ENCODE measurements at places on chromosomes 7 and 10.

DNA sequence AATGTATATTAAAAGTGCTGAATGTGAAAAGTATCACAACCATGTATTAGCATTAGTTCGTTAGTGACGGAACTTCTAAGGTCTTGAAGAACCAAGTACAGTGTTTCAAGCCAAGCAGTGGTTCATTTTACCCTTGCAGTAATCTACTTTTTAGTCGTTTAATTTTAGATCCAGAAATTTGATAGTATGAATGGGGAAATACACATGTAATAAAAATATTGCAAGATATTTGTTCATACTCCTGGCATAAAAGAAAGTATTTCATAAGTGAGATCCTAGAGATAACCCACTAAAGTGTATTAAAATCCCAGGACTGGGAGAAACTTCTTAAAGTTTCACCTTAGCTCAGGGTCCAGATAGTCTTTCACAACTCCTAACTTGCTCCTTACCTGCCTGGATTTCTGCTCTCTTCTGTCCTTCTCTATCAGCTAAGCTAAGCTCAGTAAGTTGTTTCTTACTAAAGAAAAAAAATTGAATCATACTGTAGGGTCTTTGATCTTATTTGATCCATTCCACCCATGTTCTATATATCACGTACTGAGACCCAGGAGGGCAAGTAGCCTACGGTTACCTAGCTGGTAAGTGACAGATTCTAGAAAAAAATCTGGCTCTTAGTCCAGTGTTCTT, 1.5 kb downstream of the BCAP29 start:
- no peak for DNase-seq

DNA sequence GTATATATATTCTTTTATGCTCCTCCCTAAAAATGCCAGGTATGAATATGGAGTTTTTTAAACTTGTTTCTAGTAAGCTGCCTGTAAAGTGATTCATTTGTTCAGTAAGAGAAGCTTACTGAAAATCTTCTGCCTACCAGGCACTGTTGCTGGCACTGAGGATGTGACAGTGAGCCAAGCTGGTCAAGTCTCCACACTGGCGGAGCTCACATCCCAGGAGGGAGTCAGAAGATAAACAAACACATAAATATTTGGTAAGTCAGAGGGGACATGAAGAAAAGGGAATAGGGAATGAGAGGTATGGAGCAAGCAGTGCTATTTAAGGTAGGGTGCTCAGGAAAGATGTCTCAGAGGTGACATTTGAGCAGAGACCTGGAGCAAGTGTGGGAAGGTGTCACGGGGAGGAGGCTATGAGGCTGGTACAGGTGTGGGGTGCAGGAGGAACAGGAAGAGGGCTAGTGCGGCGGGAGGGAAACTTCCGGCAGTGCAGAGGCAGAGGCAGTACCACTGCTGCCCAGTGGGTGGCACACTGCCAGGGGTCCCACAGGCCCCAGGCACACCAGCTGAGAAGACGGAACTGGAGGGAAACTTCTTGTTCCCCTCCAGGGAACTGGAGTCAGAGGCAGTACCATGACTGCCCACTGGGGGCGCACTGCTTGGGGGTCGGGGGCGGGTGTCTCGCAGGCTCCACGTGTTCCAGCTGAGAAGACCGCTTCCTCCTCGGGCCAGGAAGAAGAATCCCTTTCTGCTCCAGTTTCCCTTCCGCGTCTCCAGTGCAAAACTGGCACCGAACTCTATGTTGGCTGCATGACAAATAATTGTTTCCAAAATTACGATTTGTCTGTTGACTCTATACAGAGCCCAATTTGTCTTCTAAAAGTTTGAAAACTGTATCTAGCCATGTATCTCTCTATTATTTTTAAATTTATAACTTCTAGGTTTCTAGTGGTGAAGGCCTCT, 161.0 kb downstream of the TEX36 start:
- no peak for DNase-seq

DNA sequence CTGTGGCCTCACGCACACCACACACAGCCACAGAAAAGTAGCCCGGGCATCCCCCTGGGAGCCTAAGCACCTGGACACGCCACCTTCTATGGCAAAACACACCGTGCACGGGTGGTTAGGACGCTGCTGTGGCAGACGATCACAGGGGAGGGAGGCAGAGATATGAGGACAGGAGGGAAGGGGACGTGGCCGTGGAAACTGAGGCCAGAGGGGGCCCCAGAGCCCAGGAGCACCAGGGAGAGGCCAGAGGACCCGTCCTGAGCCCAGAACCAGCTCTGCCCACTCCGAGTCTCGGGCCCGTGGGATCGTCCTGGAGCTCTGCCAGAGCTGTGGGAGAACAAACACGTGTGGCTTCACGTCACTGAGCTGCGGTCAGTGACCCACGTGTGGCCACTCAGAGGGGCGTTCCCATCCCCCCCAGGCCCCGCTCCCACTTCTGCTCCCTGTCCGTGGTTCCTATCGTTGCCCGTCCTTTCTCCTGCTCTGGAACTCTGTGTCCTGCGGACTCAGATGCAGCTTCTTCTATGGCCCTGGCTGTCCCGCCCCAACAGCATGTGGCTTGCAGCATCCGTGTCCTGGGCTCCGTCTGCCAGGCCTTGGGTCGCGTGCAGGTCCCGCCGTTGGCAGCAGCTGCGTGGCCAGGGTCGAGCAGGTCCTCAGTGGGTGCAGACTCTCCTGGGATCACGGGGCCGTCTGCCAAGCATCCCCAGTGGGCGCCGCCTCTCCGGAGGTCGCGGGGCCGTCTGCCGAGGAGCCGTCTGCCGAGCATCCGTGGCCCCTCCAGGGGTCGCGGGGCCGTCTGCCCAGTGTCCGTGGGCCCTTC, 31.0 kb downstream of the GET4 start:
- DNase-seq = no peak

DNA sequence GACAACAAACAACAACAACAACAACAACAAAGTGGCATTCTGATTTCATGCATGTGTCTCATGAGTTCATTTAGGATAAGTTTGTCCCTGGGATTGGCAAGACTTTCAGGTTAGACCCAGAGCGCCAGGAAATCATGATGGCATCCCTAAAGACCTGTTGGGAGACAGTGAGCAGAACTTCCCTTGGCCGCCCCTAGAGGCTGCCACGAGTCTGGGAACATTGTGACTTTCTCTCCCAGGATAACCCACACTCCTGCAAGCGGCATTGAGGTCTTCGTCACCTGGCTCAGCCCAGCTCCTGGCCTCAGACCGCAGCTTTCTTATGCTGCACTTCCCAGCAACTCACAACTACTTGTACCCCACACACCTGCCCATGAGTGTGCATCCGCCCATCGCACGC, 80.5 kb upstream of the RNF32 start:
- no peak for DNase-seq

GRCh38 chr7:151823566-151824372, 53.1 kb downstream of the PRKAG2 start:
- no peak for DNase-seq

DNA sequence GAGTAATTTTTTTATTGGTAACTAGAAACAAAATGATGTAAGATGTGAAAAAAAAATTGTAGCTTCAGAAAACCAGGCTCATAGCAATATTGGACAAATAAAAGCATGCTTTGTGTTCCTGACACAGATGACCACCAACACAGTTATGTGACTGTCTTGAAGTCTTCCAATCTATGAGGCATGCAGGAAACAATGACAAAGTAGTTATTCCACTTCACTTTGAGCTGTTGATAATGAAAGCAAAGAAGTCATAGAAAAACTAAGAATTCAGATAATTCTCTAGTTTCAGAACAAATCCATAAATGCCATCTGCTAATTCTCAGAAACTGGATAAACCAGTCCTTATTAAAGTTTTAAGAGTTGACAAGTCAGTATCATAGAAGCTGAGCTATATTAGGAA, 378.4 kb upstream of the SEMA3D start:
- DNase-seq = peak; percentile 15

GRCh38 chr10:74949034-74949832, 122.8 kb downstream of the KAT6B start:
- no peak for DNase-seq

DNA sequence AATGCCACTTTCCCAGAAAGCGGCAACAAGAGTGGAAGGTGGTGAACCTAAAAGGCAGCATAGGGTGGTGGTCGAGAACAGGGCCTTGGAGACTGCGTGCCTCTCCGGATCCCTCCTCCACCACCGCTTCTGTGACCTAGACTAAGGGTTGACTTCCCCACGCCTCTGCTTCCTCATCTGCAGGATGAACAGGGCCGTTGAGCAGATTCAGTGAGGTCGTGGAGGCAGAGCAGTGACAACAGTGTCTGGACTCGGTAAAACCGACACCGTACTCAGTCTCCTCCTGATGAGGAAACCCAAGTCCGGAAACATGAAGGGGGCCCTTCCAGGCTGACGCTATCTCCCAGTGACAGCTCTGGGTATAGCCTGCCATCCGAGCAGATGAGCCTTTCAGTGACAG, 162.6 kb downstream of the CELF2 start:
- no peak for DNase-seq

- no peak for DNase-seq
These were observed 39.7 kb downstream of the TES start for GRCh38 chr7:116249969-116250553.

- no peak for DNase-seq
These were observed 4.6 kb downstream of the BMI1 start for GRCh38 chr10:22325272-22326144.

DNA sequence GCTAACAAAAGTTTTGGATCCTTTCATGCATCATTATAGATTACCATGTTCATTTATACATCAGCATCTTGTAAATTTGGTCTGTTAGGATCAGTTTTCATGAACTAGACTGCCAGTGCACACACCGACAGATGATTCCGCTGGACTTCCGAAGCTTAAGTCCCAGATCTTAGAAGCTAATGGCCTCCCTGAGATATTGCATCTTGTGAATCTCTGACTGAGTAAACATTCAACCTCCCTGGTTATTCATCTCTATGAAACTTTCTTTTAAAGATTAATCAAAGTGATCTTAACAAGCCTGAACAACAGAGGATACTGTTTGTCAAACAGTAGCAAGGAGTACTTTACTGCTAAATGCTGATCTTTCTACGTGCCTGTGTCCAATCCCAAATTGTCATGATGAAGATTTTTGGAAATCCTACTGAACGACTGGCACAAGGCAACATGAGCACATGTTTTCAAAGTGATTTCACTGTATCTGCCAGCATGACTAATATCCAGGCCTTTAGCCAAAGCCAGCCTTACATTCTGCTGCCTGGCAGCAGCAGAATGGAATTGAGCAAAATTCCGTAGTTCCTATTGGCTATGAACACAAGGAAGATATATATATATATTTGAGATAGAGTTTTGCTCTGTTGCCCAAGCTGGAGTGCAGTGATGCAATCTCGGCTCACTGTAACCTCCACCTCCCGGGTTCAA, 91.3 kb upstream of the ANK3 start:
- peak; percentile 81 for DNase-seq

DNA sequence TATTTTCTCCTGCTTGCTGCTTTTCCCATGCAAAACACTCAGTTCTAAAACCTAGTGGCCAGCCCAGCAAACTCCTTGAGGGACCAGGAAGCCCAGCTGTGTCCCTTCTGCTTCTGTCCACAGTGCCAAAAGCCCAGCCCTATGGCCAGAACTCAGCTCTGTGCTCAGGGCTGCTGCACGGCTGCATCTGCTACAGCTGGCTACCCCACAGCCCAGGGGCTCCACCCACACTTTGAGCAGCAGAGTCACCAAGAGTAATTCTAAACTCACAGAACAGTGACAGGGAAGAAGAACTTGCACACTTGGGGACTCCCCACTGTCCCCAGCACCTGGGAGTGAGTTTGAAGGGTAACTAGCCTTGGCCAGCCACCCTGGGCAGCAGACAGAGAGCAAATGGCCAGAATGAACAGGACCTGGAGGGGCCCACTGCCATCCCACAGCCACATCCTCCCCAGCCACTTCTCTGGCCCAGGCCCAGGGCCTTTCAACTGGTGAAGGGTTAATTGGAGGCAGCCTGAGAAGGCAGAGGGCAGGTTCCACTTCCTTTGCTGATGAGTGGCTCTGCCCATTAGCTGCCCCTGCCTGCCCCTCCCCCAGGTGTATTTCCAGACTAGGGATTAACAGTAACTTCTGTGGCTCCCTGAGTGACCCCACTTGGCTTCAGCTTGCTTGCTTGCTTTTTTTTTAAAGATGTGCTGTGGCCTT, 28.1 kb upstream of the TRIM8 start:
- DNase-seq = no peak

DNA sequence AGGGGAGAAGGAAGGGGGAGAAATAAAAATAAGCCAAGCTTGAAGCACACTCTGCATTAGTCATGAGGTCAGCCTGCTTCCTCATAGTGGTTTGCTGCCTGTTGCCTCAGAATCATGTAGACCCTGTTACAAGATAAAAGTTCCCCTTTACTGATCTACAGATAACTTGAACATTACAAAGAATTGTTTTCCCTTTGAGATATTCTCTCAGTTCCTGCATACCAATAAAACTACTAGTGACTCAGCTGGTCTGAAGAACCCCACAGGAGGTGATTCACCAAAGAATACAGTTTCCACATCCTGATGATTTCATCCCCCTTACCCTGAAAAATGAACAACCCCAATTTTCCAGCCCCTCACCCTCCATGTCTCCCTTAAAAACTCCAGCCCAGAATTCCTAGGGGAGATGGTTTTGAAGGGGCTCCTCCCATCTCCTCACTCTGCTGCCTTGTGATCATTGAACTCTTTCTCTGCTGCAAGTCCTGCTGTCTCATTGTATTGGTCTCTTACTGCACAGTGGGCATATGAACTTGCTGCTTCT, 31.5 kb upstream of the NRP1 start:
- DNase-seq = peak; percentile 49

GRCh38 chr10:43401627-43402026, 7.4 kb downstream of the HNRNPF start:
- no peak for DNase-seq

GRCh38 chr10:68594405-68594804, 34.3 kb downstream of the TET1 start:
- no peak for DNase-seq

GRCh38 chr7:30330134-30331111, 46.0 kb downstream of the ZNRF2 start:
- DNase-seq = no peak

GRCh38 chr7:145644426-145645134, 472.0 kb upstream of the CNTNAP2 start:
- DNase-seq = no peak

- DNase-seq = no peak
These were observed 70.4 kb downstream of the PYROXD2 start for GRCh38 chr10:98344589-98345038.

GRCh38 chr10:99297033-99297432, 32.1 kb upstream of the CNNM1 start:
- DNase-seq = no peak
